T-helper 2 cell (primary cell): ENCODE measurements at places on chromosomes 12 and 14.

DNA sequence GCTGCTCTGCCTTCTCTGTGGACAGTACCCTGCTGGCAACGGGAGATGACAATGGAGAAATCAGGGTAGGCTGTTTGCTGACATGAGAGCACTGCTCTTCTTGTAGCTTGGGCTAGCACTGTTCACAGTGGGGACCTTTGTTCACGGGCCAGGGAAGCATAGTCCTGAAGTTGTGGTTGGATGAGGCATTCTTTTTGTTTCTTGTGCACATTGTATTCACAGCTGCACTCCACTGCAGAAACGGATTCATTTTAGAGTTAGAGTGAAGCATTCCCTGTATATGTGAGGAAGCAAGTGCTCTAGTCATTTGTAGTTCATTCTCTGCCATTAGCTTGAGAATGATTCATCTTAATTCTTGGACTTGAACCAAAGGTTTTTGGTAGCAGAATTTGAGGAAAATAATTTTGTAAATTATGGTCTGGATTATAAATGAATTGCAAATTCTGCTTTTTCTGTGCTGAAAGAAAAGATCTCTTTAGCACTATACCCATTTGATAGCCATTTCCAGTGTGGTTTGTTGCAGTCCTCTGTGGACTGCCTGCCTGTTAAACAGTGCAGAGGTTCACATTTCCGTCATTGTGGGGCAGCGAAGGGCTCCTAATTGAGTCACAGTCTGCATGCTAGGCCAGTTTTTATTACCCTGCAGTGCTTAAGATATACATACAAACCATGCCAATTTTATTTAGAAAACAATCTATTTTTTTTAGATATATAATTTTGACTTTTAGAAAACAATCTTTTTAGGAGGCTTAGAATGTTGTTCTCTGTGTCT lies 80.6 kb downstream of the APAF1 start:
- no peak for DNase-seq

DNA sequence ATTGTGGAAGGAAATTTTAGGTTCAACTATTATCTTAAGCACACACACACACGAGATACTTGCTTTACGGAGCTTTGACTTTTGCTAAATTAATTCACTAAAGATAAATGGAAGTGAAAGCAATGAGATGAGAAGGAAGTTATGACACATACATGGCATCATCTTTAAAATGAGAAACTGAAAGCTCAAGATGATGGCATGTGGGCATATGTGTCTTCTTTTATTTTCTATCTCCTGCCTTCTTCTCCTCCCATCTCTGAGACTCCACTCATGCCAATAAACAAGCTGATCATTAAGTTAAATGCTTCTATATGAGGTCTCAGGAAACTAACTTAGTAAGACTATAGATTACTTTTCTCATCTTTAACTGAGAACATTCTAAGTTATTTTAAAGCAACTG lies 216.7 kb downstream of the MED13L start:
- DNase-seq = no peak

- peak; percentile 13 for DNase-seq
Measured at GRCh38 chr14:61749867-61750266, 12.4 kb upstream of the SNAPC1 start.

- DNase-seq = no peak
Measured at GRCh38 chr12:94458877-94459727, 565 bp downstream of the CEP83 start.

DNA sequence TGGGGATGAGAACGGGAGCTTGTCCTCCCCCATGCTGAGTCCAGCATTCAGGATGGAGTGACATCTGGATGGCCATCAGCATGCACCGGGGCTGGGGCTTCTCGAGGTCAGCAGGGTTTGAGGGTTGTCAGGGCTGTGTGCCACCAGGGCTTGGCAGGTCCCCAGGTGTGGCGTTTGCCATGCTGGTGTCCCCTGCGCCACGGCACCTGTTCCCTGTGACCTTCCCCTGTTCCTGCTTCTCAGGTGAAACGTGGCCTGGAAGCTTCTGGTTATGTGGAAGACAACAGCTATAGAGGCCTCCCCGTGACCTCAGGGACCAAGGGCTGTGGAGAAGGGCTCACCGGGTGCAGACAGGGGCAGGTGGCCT lies 152.4 kb downstream of the KIF26A start:
- DNase-seq = no peak

GRCh38 chr12:98417266-98417665 lies 98.1 kb upstream of the TMPO start:
- no peak for DNase-seq

DNA sequence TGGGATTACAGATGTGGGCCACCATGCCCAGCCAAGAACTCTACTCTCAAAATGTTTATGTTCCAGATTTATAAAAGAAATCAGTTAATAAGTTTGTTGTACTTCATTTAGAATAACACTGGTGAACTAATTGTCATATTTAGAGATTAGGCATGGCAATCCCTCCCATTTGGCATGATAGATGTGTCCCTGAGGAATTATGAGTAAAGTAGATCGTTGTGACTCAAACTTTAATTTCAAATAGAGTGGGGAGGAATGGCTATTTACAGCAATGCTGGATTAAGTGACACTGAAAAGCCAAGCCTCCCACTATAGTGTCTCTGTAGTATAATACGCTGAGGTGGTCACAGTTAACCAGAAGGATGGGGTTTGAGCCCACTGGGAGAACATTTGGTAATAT lies 39.3 kb upstream of the RTRAF start:
- DNase-seq = no peak

DNA sequence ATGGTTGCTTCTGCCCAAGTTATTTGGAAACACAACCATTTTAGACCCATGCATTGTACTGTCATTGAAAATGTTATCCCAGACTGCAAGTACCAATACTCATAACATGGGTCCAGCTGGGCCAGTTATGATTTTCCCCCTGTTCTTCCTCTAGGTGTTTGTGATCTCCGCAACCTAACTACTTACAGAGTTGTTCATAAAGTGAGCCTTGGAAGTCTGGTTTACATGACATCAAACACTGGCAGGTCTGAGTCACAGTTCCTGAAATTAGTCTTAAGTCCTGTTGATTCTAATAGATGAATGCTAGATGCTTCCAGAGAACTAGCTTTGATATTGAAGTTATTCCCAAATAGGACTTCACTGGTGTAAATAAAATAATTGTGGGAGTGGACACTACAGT lies 487.0 kb downstream of the MED13L start:
- DNase-seq = no peak
